ENCODE measurements at places on chromosomes 3 and 15.

GRCh38 chr3:50585919-50586762, 16.8 kb downstream of the HEMK1 start:
- DNase-seq: no peak

DNA sequence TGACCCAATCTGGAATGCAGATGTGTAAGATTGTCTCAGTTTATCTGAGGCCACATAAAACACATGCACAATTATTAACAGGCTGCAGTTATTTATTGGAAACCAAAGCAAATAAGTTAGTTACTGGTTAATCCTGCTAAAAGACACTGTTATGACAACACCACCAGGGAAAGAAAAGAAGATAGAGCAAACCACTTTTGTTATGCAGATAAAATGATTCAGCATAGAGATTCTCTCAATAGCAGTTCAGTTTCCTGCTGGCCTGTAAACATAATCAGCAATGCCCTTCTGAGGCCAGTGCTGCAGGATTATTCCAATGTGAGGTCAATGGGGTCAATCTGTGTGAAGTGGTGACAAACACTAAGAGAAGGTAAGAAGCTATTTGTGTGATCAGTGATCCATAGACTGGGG, 244.4 kb downstream of the ZBTB20 start:
- DNase-seq: no peak

DNA sequence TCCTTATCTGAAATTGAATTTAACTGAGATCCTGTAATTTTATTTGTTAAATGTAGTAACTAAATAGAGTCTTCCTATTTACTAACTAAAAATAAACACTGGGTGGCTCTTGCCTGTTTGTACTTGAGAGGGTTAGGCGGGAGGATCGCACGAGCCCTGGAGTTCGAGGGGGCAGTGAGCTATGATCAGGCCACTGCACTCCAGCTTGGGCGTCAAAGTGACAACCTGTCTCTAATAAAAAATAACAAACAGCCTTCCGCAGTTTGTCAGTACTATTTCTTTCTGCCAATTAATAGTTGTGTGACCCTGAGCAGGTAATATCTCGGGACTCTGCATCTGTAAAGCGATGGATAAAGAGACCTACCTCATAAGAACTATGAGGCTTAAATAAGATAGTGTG, 768 bp upstream of the PDE12 start:
- no peak for DNase-seq

DNA sequence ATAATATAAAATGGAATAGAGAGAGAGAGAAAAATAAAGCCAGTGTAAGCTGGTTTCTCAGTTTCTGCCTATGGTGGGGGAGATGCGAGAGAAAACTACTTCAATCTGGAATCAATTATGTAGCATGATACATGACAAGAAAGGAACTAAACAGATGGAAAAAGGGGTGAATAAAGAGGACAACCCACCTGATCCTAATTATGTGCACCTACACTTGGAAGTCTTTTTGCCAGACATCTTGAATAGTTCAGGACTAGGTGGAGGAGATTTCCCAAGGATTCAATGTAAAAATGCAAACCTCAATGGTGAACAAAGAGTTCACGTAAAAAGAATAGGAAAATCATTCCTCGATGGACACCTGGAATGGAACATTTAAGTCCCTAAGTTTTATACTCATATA, 524.4 kb upstream of the RGMA start:
- DNase-seq: no peak

DNA sequence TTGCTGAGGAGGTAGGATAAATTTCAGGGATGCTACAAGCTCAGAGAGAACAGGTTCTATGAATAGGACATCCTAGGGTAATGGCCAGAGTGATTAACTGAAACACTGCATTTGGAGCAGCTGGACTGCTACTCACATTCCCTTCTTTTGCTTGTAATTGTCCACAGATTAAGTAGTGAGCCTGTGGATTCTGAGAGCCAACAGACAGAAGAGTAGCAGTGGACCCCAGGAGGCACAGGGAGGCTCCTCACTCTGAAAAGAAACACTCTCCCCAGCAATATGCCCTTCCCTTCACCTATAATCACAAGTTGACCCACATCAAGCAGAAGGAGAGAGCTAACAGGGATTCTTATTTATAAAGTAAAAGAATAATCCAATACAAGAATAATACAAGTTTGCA, 10.6 kb upstream of the RFX7 start:
- no peak for DNase-seq

- no peak for DNase-seq
Measured at GRCh38 chr3:74575857-74576256, 38.6 kb downstream of the CNTN3 start.

GRCh38 chr15:31081588-31082250, 19.8 kb downstream of the TRPM1 start:
- no peak for DNase-seq

DNA sequence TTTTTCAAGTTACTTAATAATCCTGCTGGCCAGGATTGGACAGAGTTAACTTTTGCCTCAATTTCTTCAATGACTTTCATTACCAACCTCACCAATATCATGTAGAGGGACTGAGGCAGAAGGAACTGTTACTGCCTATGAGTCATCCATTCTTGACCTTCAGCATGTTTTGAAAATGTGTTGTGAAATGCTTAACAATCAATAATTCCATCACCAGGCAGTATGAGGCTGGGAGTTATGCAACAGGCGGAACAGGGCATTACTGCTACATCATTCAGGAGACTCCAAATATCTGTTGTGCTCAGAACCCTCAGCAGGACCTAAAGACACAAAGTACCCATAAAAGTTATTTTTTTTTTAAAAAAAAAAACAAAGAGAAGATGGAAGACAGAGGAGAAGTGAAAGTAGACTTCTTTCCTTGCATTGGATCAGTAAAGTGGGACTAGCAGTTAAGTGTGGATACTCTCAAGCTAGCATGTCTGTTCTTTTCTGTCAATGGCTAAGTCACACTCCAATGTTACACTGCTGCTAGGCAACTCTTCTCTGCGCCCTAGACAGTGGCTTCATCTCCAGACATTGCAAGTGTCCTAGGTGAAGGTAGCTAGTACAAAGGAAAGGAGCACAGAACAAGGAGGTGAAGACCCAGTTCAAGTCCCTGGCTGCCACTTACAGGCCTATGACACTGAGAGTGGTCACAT, 184.9 kb upstream of the LPP start:
- DNase-seq: no peak

DNA sequence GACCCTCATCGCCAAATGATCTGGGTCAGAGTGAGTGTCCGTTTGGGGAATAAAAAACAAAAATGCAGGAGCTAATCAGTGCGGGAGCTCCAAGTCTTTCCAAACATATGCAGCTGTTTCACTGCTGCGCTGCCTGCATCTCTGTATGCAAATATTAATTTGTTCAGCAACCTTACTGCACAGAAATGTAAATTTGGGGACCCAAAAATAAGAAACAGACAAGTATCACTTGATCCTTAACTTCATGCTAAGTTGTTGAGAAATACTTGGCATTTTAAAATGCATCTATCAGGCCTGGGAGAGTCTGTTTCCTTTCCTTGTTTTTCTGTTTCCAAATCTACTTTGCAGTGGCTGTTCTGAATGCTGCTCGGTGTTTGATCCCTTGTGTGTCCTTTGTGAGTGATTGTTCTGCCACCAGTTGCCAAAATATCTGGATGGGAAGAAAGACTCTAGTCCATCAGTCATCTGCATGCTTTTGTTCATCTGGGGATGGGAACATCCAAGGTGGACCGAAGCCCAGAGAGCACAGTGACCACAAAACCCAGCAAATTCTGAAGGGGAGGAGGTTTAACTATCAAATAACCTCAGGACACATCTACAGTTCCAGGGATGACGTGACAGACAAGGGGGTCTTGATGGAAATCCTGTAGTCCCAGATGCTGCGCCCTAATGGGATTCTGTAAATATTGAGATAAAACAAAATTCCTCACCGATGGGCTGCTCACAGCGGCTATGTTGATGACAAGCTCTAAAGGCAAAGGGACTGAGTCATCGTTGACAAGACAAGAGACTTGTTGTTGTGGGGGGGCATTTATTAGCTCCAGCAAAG, 199.5 kb upstream of the WNT5A start:
- no peak for DNase-seq

DNA sequence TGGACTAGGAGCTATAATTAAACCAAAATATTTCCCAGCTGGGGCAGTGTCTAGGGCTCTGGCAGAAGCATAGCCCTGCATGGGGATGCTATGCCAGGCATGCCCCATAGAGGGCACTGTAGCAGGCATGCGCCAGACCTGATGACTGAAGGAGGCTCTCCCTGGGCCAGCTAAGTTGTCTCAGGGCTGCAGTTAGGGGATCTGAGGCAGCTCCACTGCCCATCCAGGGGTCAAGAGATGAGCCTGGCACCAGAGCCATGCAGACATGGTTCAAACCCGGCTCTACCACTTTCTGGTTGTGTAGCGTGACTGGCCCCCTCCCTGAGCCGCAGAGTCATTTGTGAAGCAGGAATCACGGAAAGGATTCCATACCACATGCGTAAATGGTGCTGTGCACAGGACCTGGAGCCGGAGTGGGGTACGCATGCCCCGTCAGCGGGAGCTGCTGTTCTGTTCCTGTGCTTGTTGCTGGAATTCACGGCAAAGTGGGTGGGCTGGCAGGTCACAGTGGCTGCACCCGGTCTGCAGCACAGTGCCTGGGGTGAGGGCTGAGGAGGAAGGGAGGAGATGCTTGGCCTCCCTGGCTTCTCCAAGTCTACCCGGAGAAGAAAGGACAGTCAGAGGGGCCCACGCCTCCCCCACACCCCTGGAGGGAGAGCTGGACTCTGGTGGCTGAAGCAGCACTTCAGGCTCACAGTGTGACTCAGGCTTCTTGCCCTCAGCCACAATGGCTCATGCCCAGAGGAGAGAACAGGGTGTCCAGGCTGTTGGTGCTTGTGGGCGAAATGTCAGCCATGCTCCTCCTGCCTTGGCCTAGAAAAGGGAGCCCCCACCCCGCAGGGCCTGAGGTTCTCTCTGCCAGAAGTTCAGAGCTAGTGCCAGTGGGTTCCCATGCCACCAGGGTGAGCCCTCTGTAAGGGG, 43.1 kb downstream of the DNASE1L3 start:
- DNase-seq: peak; percentile 51

- DNase-seq: no peak
Measured at GRCh38 chr3:131353986-131354385, 27.6 kb upstream of the NUDT16 start.

DNA sequence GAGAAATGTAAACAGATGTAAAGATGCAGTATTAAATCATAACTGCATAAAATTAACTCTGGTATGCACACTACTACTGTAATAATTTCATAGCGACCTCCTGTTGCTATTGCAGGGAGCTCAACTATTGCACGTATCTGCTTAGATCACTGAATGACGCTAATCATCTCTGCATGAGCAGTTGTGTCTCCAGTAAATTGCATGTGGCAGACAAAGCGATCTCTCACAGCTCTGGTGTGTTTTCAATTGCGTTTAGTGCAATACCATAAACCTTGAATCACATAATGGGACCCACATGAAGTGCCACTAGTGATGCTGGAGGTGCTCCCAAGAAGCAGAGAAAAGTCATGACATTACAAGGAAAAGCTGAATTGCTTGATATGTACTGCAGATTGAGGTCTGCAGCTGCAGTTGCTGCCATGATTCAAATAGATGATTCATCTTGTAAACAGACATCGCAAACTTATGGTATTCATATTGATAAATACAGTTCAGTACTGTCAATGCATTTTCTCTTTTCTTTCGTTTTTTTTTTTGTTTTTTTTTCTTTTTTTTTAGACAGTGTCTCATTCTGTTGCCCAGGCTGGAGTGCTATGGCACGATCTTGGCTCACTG, 30.2 kb upstream of the LCTL start:
- DNase-seq: no peak

DNA sequence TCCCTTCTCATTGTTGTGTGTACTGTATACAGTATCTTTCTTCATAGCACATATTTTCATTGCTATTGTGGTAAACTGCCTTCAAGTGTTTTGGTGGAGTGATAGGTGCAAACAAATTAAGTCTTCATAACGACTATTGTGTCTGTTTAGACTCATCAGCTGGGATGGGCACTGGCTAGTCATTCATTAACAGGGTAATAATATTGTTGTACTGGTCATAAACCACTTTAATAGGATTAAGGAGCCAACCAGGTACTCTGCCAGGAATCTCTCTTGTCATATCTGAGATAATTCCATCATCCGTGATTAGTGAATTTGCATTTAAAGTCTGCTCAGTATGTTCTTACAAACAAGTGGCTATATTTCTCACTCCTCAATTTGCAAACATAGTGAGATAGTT, 10.2 kb upstream of the TMEM45A start:
- DNase-seq: no peak

GRCh38 chr15:58988006-58988785, 733 bp downstream of the RNF111 start:
- peak; percentile 31 for DNase-seq

DNA sequence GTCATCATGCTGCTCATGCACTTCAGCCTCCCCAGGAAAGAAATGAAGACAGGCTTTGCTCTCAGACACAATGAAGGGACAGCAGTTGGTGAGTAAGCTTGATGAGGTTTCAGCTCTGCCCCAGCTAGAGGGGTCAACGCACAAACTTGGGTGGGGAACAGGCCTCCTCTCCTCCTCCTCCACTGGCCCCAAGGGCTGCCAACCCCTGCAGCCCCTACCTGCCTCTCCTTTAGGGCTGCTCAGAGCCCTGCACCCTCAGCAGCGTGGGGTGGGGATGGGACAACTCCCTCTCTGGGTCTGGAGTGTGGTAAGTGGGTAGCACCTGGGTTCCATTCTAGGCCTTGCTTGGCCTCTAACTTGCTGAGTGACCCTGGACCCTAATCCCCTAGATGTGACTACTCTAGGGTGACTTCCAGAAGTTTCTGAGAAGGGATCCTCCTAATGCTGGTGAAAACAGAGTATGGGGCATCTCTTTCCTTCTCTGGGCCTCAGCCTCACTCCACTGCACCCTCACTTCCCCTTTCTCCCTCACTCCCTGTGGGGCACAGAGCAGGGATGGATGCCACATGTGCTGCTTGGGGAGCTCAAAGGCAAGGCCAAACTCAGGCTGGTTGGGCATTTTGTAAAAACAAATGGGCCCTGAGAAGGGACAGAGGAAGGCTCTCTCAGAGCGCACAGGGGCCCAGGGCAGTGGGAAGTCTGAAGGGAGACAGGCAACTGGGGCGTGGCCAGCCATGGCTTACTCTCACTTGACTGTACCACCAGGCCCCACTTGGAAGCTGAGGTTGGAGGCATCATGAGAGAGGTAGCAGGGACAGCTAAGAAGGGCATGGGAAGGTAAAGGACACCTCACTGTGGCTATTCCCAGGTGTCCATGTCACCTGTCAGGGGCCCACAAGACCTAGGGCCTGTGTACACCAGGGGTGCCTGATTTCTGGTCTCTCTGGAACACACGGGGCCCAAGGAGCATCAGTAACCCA, 64.0 kb downstream of the SYNM start:
- DNase-seq: no peak

GRCh38 chr15:44662478-44663409, 718 bp downstream of the SPG11 start:
- DNase-seq: peak; percentile 88

GRCh38 chr15:73754461-73754860, 1.3 kb upstream of the INSYN1 start:
- DNase-seq: no peak

GRCh38 chr15:42121682-42122081, 27.3 kb upstream of the PLA2G4D start:
- DNase-seq: no peak

DNA sequence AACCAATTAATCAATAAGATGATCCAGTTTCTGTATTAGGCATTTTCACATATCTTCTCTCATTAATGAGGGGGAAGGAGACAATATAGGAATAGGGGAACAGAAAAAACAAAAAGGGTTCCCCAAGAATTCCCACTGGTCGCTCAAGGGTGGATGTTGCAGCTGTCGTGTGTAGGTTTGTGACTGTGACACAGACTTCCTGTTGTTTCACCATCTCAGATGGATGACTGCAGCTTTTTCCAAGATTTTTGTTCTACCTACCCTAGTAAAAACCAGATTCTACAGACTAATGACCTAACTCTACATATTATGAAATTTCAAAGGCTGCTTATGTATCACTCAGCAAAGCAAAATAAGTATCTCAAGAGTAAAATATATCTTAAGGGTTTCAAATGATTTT, 73.7 kb upstream of the MB21D2 start:
- DNase-seq: no peak
